Choroid plexus epithelial cell (primary cell): ENCODE measurements at places on chromosomes 5 and 9.

DNA sequence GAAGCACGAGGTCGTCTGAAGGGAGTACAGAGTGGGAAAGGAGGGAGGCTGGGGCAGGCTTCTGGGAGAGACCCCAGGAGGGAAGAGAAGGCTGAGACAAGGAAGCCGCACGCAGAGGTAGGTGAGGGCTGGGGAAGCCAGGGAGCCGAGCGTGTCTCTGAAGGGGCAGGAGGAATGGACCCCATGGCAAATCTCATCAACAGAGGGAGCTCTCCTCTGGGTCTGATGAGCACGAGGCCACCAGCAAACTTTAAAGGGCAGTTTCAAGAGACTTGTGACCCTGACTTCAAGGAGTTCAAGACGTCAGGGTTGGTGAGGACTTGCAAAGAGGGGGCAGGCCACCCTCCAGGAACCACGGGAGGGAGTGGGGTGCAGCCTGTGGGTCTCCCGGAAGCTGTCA is 326.2 kb upstream of the IRX2 start:
- no peak for DNase-seq

GRCh38 chr5:154901276-154901675 is 36.7 kb downstream of the GEMIN5 start:
- DNase-seq = peak; percentile 76

DNA sequence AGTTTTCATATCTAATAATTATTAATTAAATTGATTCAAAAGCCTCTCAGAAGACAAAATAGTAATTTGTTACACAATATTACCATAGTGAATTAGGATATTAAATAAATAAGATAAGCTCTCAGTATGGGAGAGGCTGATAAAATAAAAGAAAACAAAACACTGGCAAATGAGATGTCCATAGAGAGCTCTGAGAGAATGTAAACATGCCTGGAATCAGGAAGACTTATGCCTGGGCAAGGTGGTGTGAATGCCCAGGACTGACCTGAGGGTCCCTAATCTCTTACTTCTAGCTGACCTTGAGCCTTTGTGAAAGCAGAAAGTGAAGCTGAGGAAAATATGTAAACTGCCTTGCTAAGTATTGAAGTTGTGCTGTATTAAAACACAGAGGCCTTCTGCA is 616.5 kb downstream of the PTPRD start:
- DNase-seq = no peak

- no peak for DNase-seq
Measured at GRCh38 chr9:128250839-128251731, 24.7 kb downstream of the GOLGA2 start.

GRCh38 chr5:7395432-7395946 is 449 bp upstream of the ADCY2 start:
- DNase-seq = no peak

GRCh38 chr5:43997647-43998272 is 391.5 kb downstream of the FGF10 start:
- no peak for DNase-seq

GRCh38 chr5:160199410-160199911 is 29.8 kb upstream of the FABP6 start:
- peak; percentile 54 for DNase-seq

DNA sequence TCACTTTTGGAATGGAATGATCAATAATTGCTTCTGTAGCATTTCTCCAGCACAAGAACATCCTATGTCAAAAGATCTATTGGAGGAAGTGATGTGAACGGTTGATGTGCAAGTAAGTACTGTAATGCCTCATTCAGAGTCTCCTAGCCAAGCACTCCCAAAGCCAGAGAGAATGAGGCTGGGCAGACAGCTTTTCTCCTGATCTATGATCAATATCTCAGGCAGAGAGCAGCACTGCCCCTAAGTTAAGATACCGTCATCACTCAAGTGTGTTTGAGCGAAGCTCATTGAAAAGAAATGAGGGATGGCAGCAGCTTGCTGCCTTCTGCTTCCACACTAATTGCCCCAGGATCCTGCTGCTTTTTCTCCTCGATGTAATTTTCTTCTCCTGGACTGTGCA is 324.1 kb upstream of the GRAMD2B start:
- DNase-seq = no peak
